ENCODE measurements at places on chromosomes 2 and 18.

DNA sequence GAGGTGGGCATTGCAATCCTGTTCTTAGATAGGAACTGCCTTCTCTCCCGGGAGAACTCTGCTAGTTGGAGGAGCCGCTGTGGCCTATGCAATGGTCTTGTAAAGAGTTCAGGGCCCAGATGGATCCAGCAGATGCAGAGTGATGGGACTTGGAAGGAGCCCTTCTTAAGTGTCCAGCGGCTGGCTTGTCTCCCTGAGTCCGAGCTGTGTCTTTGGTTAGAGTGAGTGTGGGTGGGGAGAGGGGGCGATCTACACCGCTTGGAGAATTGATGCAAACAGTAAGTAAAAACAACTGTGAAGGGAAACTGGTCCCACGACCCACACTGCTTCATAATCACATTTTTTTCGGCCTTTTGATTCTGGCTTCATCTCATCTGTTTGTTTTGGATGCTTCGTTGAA lies 89.8 kb upstream of the CYRIA start:
- no peak for DNase-seq

DNA sequence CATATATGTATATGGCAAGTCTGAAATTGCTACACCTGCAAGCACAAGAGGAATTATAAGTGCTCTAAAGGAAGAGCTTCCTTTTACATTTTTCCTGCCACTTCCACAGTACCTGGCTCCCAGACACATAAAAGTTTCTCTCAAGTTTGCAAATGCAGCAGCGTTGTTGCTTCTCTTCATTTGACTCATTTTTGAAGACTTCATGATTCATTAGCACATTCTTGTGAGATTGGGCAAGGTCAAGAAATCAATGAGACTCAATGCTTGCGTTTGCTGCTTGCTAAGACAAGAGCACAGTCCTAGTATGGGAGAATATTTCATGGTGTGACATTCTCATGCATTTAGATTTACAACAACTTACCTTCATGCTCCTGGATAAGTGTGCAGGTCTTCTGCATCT lies 42.6 kb upstream of the PDCL3 start:
- no peak for DNase-seq

DNA sequence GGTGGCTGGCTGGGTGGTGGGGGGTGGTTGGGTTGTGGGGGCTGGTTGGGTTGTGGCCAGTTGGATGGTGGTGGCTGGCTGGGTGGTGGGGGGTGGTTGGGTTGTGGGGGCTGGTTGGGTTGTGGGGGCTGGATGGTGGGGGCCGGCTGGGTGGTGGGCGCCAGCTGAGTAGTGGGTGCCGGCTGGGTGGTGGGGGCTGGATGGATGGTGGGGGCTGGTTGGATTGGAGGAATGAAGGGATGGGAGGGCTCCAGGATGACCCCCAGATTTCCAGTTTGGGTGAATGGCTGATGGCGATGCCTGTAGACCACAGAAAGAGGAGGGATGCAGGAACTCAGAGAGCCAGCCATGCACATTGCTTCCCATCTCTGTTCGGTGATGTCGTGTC lies 26.8 kb upstream of the GPR17 start:
- no peak for DNase-seq

- no peak for DNase-seq
These were observed 84.3 kb downstream of the FEZ2 start for GRCh38 chr2:36513661-36514060.

DNA sequence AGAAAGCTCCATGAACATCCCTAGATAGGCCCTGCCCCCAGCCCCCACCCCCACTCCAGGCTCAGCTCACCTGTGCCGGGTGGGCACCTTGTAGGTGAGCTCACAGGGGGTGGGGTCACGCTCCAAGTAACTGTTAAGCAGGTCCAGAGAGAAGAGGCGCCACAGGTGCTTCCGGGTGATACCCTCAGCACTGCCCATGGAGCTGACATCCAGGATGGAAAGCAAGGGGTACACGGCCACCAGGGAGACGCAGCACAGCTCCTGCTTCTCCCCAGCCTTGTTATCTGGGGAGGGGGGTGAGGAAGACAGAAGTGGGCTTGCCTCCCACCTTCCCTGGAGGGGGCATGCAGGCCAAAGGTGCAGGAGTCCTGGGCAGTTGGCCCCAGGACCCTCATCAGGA lies 21.9 kb downstream of the CFAP65 start:
- no peak for DNase-seq

DNA sequence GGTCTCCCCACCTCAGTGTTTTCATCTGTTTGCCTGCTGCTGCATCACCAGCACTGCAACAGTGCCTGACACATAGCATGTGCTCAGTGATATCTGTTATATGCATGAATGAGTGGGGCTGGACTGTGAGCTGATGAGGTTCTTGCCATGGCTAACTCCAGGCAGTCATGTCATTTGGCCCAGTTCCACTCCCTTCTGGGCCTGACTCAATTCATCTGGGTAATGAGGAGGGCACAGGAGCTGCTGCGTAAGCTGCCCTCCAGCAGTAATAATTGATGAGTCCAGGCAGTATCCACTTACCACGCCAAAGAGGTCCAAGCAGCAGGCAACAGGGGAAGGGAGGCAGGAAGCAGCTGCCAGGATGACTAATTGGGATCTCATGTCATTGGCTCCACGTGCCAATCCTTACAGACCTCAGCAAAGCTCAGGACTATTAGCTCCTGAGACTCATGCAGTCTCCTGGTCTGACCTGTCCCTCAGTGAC lies 34.1 kb upstream of the MAT2A start:
- DNase-seq, result no peak

GRCh38 chr2:150548527-150548926 lies 61.1 kb upstream of the RND3 start:
- no peak for DNase-seq

DNA sequence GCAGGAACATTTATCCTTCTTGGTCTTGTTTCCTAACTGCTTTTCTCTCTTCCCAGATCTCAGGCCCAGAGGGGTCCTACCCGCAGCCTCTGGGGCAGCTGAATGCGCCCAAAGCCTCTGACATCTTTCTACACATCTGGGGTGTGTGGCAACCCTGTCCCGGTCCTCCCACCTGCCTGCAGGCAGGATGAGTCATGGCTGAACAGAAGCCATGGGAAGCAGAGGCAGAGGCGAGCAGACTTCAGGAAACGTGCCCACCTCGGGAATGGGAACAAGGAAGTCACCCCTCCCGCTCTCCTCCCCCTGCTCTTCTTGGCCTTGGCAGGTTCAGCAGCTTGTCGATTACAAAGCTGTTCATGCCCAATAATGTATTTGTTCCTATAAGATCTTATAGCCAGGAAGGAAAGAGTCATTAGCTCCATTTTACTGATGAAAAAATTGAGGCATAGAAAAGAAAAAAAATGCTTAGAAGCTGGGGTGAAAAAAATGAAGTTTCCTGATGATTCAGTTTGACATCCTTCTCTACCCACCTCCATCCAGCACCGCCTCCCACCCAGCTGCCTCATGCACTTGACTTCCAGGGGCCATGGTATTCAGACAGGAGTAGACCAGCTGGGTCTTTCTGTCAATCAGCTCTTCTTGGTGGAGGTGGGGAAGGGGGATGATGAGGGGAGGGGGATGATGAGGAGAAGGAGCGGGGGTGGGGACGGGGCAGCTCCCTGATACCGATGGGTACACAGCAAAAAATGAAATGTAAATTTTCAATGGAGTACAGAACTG lies 10.4 kb upstream of the KCNF1 start:
- no peak for DNase-seq

GRCh38 chr18:12307701-12308385 lies at the start of gene TUBB6:
TUBB6 (plus strand) TSS chr18:12308241; CDS start chr18:12308293, 52 bp downstream.
- DNase-seq, result no peak

DNA sequence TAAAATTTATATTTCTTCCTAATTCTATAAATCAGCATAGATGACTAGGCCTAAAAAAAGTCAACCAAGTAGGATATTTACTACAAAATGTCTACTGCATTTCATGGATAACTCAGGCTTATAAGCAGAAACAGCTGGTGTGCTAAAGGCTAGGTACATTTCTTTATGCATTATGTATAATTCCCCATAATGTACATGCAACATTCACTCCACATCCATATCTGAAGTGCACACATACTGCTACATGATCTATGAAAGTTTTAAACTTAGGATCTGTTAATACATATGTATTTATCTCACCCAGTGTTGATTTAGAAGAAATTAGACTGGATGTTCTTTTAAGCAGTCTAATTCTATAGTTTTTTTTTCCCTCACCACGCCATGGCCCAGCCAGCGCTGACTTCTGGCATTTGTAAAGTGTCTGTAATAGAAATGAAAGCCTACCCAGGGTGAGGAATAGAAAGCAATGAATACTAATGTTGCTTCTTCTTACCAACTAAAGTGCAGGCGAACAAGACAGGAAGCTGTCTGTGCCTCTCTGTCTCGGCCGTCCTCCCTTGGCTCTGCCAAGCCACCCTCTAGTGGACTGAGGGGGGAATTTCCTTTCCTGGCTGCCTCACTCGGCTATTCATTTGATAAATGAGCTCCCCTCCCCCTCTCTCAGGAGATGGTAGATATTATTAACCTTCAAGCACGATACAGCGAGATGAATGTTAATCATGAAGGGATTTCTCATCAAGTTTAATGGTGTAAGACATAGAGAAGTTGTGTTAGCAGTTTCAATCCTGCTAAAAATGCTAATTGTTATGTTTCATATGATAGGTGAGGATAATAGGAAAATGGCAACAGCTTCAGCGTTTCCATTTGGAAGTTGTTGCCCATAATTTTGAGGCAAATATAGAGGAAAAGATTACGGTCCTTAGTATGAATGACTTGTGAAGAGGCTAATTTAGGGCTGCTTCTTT lies 384.5 kb downstream of the MTX2 start:
- no peak for DNase-seq

- DNase-seq, result no peak
These were observed 672.1 kb downstream of the STK39 start for GRCh38 chr2:167575276-167575675.

GRCh38 chr2:235347691-235348090 lies 146.2 kb upstream of the AGAP1 start:
- no peak for DNase-seq

- DNase-seq, result no peak
These were observed 455.9 kb upstream of the SOX11 start for GRCh38 chr2:5236249-5236648.

DNA sequence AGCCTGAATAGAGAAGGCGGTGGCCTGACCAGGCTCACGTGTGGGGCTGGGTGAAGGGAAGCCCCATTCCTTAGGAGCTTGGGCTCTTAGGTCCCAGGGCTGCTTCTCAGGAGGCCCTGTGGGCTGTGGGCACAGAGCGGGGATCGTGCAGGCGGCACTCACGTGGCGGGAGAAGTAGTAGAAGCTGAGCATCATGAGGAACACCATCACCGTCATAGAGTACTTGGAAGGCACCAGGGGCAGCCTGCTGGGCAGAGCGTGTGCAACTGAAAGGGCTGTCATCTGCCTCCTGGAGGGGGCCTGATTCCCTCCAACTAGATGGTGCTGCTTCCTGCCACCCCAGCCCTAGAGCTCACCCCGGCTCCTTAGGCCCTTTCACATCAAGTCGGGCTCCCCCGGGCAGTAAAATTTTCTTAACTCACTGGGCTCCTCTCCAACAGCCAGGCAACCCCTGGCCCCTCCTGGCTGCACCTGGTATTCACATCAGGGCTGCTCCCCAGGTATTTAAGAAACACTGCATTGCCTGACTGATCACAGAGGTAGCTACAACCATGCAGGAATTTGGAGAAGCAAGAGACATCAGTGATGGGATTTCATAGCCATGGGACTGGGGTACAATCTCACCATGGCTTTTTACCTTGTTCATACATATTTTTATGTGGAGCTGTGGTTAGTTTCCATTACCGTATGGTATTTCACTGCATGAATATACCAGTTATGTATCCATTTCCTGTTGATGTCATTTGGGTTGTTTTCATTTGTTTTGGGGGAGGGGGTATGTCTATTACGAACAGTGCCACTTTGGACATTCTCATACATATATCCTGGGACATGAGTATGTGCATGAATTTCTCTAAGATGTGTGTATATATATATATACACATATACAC lies 32.9 kb downstream of the CENPO start:
- no peak for DNase-seq

DNA sequence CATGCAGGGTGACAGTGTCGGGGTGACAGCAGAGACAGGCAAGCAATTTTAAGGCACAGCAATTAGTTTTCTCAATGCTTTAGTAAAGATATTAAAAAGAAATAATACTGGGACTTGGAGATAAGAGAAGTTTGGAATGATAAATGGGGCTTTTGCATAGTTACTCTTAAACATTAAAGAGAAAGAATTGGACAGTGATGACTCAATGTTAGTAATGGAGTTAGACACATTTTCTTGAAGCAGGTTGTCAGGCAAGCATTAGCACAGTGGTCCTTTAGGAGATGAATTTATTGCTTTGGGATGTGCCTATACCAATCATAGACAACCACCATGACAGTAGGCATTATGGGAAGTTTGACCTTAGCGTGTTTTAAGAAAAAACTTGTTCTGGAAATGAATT lies 228.3 kb upstream of the RAB12 start:
- no peak for DNase-seq

- DNase-seq, result no peak
These were observed 154.8 kb downstream of the LAMA1 start for GRCh38 chr18:6962571-6963451.

GRCh38 chr2:177964892-177965291 lies 107.7 kb downstream of the PDE11A start:
- DNase-seq, result no peak

DNA sequence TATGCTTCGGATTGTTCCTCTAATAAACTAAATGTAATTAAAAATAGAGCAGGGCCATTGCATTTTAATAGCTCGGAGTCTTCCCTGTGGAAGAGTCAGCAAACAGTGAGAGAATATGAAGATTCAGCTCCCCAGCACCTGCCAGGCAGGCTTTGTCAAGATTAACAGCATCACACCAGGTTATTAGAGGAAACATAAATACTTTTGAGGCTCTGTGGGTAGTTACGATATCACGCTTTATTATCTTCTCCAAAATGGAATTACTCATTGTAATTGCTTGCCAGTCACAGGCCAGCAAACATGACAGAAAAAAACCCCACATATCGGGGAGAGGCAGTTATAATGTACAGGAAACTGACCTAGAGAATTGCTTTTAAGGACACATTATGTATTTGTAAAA lies 303.9 kb downstream of the CPS1 start:
- no peak for DNase-seq

- DNase-seq, result no peak
These were observed 12.8 kb upstream of the MBP start for GRCh38 chr18:77145364-77145901.

DNA sequence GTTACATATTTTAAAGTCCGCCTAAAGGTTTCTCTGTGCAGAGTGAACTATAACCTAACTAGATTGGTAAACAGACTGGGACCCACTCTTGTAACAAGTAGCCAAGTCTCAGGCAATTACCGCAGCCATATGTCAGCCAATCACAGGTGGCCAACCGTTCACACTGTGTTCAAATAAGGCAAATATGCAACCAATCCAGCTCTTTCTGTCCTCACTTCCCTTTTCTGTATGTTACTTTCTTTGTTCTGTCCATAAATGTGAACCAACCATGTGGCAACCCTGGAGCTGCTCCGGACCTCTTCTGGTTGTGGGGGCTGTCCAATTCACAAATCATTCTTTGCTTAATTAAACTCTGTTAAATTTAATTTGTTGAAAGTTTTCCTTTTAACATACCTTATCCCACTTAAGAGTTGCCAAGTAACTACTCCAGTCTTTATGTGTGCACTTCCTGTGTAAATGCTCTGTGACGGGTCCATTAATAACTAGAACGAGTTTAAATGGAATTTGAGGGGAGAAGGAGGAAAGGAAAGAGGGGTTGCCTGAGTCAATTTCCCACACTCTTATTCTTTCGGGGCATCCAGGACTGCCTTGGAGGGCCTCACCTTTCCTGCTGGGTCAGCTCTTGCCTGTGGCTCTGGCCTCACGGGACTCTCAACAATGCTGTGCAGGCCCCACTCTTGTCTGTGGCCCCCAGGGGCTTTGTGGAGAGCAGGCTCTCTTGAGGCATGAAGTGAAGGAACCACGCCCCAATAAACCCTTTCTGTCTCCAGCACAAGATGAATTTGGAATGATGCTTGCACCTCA lies 6.6 kb upstream of the RPL37A start:
- DNase-seq, result no peak
